Peyer's patch (tissue), 4 donors: ENCODE measurements at places on chromosomes 16 and 17. TPM values are rescaled to one million over a fixed set of nuclear protein-coding genes. Genes with fewer than 3 reads are reported as not detected.

Gene CDK10
- total RNA-seq: 168 TPM

Gene ALDH3A1
- 1.7 TPM for total RNA-seq

Gene TBC1D3E
- not detected for total RNA-seq

GRCh38 chr17:65270499-65271253 lies 133.5 kb downstream of the RGS9 start:
- DNase-seq: no peak

Gene NCOR1
- total RNA-seq: 454 TPM

DNA sequence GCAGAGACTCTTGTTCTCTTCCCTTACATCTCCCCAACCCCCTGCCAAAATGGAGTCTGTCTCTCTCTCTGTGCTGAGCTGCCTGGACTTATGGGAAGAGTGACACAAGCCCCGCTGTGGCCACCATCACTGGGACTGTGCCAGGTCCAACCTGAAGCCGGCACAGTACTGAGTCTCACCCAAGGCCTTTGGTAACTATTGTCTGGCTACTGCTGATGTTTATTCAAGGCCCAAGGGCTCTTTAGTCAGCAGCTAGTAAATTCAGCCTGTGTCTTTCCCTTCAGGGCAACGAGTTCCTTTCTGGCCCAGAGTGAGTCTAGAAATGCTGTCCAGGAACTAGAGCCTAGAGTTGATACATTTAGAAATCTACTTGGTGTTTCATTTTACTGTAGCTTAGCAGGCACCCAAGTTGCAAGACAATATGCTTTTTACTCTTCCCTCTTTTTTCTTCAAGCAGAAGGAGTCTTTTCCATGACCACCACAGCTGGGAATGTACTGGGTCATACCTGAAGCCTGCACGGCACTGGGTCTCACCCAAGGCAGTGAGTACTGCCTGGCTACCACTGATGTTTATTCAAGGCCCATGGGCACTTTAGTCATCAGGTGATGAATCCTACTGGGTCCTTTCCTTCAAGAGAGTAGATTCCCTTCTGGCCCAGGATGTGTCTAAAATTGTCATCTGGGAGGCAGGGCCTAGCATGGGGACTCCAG lies 17.7 kb downstream of the EFCAB5 start:
- no peak for DNase-seq

Gene ZPBP2
- total RNA-seq: not detected

GRCh38 chr17:57338257-57338914 lies 82.1 kb downstream of the MSI2 start:
- no peak for DNase-seq

DNA sequence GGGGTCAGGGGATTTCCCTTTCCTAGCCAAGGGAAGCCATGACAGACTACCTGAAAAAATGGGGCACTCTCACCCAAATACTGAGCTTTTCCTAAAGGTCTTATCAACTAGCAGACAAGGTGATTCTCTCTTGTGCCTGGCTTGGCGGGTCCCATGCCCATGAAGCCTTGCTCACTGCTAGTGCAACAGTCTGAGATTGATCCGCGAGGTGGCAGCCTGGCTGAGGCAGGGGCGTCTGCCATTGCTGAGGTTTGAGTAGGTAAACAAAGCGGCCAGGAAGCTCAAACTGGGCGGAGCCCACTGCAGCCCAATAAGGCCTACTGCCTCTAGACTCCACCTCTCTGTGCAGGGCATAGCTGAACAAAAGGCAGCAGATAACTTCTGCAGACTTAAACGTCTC lies 152.6 kb upstream of the PMFBP1 start:
- no peak for DNase-seq

GRCh38 chr16:30085247-30085646 lies 6.5 kb downstream of the TBX6 start:
- no peak for DNase-seq

Gene TMC8
- 26.9 TPM for total RNA-seq

GRCh38 chr17:79667121-79667715 lies 56.4 kb upstream of the RBFOX3 start:
- no peak for DNase-seq

Gene TP53TG3
- not detected for total RNA-seq

Gene KRT12
- total RNA-seq: not detected

- DNase-seq: no peak
These were observed 4.0 kb downstream of the MAP2K6 start for GRCh38 chr17:69418535-69418934.

Gene RPRML
- total RNA-seq: not detected

- DNase-seq: peak; percentile 54
These were observed 155.6 kb upstream of the PLCG2 start for GRCh38 chr16:81623365-81624102.

Gene ABCC12
- not detected for total RNA-seq

DNA sequence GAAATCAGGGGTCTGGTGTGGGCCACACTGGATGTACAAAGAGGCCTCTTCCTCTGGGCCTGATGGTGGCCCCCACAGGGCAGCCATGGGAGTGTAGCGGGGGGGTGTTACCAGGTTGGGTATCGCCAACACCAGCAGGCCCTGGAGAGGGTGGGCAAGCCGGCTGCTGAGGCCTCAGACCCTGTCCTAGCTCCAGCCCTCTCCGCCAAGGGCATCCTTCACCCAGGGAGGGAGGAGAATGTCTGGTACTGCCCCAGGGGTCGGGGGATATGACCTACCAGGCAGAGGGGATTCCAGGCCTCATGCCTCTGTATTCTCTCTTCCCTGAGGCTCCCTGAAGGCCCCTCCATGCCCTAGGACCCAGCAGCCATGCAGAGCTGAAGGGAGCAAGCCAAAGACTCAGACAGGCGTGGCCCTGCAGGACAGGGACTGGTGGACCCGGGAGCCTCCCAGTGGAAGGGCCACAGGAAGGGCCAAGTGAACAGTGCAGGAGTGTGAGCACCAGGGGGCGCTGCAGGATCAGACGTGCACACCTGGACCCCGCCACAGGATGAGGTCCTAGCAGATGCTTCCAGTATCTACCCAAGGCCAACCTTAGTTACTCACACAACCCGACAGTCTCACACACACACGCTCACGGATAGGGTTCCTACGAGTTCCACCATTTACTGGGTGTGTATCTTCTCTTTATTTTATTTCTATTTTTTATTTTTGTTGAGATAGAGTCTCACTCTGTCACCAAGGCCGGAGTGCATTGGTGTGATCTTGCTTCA lies 10.9 kb upstream of the CES4A start:
- peak; percentile 92 for DNase-seq

- DNase-seq: no peak
These were observed 19.5 kb upstream of the CORO6 start for GRCh38 chr17:29642171-29642611.

GRCh38 chr17:66448026-66448639 lies 145.7 kb downstream of the PRKCA start:
- DNase-seq: no peak

Gene TBC1D3I
- not detected for total RNA-seq

DNA sequence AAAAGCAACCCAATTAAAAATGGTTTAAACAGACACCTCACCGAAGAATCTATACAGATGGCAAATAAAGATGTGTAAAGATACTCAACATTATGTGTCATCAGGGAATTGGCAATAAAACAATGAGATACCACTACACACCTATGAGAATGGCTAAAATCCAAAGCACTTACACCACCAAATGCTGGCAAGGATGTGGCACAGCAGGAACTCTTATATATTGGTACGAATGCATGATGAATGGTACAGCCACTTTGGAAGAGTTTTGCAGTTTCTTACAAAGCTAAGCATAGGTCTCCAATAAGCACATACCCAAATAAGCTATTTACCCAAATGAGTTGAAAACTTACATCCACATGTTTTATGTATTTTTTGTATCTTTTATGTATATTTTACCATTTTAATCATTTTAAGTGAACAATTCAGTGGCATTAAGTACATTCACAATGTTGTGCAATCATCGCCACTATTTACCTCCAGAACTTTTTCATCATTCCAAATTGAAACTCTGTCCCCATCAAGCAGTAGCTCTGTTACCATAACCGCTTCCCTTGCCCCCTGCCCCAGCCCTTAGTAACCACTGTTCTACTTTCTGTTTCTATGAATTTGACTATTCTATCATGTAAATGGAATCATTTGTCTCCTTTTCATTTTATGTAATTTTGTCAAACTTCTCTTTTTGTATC lies 6.7 kb upstream of the ALDH3A2 start:
- no peak for DNase-seq

Gene BAIAP3
- total RNA-seq: 28.2 TPM
